ENCODE measurements at places on chromosomes 6 and 20. TPM values are rescaled to one million over a fixed set of nuclear protein-coding genes. Genes with fewer than 3 reads are reported as not detected.

The RIN2 gene
- total RNA-seq = 97.8 TPM

The PACRG gene
- total RNA-seq = 1.3 TPM

The NMBR gene
- total RNA-seq = not detected

The YIPF3 gene
- 134 TPM for total RNA-seq

The MTFR2 gene
- 1.2 TPM for total RNA-seq

- DNase-seq = no peak
Observed at GRCh38 chr6:101396548-101397173, 3.2 kb downstream of the GRIK2 start.

DNA sequence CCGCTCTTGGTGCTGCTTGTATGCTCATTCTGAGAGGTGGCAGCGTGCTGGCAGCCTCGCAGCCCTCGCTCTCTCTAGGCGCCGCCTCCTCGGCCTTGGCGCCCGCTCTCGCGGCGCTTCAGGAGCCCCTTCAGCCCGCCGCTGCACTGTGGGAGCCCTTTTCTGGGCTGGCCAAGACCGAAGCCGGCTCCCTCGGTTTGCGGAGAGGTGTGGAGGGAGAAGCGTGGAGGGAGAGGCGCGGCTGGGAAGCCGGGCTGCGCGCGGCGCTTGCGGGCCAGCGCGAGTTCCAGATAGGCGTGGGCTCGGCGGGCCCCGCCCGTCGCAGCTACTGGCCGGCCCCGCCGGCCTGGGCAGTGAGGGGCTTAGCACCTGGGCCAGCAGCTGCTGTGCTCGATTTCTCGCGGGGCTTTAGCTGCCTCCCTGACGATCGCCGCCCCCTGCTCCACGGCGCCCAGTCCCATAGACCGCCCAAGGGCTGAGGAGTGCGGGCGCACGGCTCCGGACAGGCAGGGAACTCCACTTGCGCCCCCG is 19.5 kb upstream of the FAM8A1 start:
- DNase-seq = peak; percentile 49

DNA sequence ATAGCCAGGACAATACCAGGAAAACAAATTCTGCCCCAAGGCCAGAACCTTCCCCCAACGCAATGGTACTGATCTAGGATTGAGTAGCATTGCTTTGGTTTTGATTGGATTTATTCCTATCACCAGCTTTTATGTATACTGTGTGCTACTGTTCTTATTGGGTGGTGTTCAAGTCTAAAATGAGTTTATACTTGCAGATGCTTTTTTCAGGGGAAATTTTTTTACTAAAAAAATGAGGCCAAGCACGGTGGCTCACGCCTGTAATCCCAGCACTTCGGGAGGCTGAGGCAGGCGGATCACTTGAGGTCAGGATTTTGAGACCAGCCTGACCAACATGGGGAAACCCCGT is 116.8 kb downstream of the ZMYND8 start:
- DNase-seq = no peak

DNA sequence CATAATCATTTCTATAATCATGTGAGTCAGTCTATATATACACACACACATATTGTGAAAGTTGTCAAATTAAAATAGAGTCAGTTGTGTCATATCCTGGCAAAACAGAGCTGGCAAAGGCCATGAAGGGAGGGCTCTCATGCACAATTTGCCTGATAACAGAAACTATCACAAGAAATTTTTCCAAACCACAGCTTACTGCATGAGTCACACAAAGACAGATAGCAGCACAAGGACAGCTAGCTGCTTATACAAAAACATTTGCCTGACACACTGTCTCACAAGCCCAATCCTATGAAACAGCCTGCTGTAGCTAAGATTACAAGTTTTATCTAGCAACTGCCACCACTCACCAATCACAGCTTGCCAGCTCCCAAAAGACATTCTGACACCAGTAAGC is 848.5 kb upstream of the MAN1A1 start:
- DNase-seq = no peak

GRCh38 chr6:39496456-39496855 is 174.0 kb upstream of the KCNK16 start:
- no peak for DNase-seq

DNA sequence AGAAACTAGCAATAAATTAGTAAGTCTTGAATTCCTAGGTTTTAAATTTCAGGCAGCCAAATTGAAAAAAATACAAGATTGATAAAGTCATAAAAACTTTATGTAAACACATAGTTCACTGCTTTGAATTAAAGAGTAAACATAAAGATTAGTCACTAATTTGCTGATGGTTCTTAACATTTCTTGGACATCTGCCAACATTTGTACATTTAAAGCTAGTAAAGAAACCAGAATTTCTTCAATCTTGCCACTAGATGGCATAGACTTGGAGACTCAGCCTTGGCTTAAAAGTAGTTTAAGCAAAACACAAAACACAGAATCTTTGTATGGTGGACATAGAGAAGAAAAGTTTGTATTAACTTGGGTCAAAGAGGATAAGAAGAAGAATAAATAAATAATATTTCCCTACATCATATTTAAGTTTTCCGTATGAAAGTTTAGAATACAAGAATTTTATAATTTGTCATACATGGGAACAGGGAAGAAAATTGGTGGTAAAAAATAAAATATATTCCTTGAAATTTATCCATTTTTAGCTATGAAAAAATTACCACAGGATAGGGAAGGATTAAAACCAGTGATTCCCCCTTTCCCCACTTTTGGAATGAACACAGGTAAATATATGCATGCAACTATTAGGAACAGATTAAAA is 41.7 kb upstream of the FAM135A start:
- no peak for DNase-seq

GRCh38 chr20:48578397-48579098 is 249.3 kb downstream of the PREX1 start:
- DNase-seq = no peak
